AG04449 (cell line): ENCODE measurements at places on chromosomes 3 and 15.
A peak's percentile ranks its signal among the peaks of the same experiment; 100 is the strongest.

DNA sequence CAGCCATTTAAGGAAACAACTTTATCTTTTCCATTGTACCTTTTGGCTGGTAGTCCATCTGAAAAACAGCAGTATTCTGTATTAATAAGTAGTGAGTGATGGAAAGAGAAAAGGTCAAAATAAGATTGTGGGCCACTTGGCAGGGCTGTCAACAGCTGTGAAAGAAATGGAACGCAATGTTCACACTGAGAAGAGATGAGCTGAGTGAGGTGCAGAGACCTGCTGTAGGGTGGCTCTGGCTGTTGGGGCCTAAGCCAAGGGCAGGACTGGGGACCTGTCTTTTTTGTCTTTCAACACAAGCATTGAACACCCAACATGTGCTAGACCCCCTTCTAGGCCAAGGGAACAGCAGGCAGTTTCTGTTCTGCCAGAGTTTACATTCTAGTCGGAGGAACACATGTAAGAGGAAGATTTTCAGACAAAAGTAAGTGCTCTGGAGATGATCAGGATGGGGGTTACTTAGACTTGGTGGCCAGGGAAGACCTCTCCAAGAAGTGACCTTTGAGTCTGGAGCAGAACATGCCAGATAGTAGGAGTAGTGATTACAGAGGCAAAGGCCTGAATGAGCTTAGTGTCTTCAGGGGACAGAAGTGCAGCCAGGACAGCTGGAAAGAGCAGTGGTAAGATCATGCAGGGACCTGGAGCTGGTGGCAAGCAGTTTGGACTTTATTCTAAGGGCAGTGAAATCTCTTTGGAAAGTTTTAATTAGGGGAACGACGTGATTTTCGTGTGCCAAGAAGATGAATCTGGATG, 29.6 kb downstream of the TSEN2 start:
- DNase-seq, result no peak

- DNase-seq, result no peak
Observed at GRCh38 chr15:39486621-39487457, 94.0 kb upstream of the THBS1 start.

- DNase-seq, result no peak
Observed at GRCh38 chr3:165805946-165806561, 31.2 kb downstream of the BCHE start.

DNA sequence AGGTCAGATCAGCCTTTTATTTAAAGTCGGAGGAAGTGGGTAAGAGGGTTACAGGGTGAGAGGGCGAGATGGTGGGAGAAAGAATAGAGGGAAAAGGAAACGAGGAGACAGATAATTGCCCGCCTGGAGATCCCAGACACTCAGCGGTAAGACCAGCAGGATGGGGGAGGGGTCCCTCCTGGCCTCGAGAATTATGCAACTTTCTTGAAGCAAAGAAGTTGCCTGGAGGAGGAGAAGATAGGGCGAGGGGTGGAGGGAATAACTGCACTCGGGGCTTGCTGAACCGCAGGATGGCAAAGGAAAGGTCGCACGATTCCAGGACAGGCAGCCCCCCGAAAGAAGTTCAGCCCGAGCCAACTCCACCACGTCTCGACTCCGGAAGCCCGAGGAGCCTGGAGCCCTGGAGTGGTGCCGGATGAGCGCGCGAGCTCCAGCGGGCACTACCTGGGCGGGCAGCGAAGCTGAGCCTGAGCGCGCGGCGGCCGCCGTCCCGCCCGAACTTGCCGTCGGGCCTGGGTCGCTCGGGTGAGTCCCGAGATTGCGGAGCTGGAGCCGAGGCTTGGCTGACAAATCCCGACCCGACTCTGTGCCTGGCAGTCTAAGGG, 402 bp downstream of the WWTR1 start:
- no peak for DNase-seq

GRCh38 chr3:161339517-161340500, 31.5 kb downstream of the SPTSSB start:
- no peak for DNase-seq

DNA sequence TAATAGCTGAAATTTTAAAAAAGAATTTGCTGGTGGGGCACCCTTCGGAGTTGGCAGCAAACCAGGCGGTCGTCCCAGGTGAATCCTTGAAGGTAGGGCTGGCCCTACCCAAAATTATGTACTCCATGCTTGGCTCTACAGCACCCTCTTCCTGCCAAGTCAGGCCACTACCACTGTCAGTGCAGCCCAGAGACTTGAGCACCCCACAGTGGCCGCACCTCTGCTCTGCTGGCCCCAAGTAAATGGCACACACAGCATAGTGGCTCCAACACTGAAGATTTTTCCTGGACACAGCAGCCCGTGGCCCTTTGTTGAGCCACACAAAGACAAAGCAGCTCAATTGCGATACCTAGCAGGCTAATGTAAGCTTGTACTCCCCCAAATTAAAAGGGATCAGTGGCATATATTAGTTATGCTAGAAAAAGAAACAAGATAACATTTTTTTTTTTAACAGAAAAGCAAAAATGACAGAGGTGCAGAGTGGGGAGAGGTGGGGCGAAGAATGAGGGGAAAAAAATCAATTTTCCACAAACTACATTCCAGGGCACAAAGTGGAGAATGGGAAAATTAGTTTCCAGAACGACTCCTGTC, 250.5 kb downstream of the UACA start:
- DNase-seq, result no peak

- DNase-seq, result peak; percentile 26
Observed at GRCh38 chr15:80643431-80643951, 51.6 kb upstream of the ABHD17C start.

DNA sequence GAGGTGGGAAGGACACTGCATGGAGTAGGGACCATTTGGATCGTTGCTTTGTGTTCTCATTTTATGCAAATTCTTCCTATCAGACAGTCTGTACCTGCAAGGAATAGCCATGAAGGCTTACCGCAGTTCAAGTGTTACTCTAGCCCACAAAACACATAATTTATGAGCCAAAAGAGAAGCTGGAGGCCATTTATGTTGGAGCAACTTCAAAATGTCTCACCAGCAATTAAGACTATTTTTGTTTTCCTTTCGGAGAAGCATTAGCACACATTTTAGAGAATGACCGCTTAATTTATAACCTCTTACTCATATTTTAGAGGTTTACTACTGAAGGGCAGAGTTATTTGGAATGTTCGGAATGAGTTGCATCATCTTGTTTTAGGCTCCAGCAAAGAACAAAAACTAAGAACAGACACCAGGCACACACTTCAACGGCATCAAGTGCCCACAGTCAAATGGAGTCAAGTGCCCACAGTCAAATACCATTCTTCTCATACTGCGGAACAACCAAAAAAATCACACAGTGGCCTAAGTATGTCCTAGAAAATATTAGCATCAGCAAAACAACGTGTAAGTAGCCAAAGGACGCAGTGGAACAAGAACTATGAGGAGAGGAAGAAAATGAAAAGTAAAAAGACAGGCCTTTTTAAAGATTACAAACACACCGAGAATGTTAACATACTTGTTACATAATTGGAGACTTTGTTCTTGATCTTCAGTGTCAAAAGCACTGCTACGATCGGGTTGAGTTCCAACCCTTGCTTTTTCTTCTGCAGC, 17.5 kb upstream of the GOLGA8J start:
- peak; percentile 84 for DNase-seq

DNA sequence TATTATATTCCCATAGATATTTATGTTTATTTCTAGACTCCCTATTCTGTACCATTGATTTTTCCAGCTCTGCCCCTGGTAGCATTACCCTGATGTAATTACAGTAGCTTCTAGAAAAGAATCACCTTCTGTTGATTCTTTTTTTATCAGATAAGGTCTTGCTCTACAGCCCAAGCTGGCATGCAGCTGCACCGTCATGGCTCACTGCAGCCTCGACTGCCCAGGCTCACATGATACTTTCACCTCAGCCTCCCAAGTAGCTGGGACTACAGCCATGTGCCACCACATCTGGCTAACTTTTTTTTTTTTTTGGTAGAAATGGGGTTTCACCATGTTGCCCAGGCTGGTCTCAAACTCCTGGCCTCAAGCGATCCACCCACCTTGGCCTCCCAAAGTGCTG, 41.8 kb downstream of the SLC24A1 start:
- no peak for DNase-seq

- no peak for DNase-seq
Observed at GRCh38 chr3:158774965-158775364, 26.9 kb upstream of the MFSD1 start.

DNA sequence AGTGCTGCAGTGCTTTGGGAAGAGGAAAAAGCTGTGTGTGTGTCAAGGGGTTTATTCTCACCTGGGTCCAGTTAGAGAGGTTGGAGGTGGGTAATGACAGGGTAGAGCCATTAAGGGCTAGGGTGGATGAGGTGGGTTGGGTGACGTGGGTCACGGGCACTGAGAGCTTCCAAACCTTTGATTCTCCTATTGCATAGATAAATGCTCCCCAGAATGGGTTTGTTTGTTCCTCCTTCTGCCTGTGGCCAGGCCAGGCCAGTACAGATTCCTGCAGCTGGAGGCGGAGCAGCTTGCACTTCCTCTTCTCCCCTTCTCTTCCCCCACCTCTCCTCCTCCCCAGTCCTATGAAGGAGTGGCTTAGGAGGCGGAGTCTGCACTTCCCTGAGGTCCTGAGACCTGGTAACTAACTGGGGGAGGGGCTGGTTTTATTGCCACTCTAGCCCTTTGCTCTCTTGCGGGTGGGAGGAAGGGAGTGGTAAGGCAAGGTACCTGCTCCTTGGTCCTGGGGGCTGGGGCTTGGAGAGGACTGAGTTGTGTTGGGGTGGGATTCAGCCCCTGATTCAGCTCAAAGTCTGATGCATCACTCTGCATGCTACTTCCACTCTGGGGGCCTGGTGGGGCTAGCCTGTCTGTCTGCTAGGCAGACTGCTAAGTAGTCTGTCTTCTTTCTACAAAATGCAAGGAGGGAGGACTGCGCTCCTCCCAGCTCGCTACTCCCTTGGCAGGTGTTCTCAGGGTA, 3.5 kb downstream of the SPINT1 start:
- DNase-seq, result no peak

- no peak for DNase-seq
Observed at GRCh38 chr3:15283702-15284101, 48.7 kb downstream of the SH3BP5 start.

DNA sequence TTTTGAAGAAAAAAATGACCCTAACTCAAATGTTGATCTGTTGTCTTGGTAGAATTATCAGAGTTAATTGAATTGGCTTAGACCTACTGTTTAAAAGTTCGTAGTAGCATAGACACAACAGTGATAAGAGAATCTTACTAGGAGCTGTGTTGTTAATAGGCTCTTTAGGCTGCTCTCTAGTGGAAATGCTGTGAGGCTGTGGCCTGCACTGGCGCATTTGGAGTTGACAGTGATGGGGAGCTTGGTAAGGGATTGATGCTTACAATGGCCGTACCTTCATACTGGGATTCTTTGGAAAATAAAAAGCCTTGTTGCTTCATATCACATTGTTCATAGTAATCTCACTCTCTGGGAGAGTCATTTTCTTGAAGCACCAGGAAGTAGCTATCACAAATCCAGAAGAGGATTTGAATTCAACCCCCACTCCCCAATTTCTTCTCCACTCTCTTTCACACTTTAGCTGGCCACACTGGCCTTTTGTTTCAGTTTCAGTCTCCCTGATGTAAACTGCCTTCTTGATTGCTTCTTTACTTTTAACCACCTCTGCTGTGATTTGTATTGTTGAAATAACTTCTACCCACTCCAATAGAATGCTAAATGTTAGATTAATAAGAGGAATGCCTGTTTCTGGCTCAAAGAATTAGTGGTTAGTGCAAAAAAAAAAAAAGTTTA, 56.6 kb downstream of the CEP63 start:
- no peak for DNase-seq
